AG10803 (cell line): ENCODE measurements at places on chromosomes 1 and 21.

- DNase-seq: no peak
Measured at GRCh38 chr1:108961752-108962486, 1.4 kb downstream of the CLCC1 start.

GRCh38 chr1:234605399-234605982 lies 4.5 kb downstream of the IRF2BP2 start:
- DNase-seq: no peak

DNA sequence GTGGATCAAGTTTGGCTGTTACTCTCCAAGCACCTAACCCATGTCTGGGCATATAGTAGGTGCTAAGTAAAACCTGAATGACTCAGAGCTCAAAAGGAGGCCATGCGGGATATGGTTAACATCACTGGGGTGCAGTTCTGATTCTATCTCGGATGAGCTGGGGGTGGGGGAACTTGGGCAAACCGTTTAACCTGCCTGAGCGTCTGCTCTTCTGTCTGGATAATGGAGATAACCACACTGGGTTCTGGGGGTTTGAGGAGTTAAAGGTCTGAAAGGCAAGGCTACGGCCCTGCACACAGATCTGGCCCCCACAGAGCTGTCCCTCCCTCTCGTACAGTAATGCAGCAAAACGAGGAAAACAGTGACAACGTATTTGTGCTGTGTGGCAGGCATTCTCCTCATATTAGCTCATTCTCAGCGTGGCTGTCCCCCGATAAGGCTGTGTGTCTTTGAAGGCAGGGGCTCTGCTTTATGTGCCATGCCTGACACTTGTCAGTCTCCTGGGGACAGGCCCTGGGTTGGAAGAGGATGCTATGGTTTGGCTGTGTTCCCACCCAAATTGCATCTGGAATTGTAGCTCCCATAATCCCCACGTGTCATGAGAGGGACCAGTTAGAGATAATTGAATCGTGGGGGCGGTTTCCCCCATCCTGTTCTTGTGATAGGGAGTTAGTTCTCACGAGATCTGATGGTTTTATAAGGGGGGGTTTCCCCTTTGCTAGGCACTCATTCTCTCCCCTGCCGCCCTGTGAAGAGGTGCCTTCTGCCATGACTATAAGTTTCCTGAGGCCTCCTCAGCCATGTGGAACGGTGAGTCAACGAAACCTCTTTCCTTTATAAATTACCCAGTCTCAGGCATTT lies 6.8 kb upstream of the ALDH4A1 start:
- DNase-seq: no peak

DNA sequence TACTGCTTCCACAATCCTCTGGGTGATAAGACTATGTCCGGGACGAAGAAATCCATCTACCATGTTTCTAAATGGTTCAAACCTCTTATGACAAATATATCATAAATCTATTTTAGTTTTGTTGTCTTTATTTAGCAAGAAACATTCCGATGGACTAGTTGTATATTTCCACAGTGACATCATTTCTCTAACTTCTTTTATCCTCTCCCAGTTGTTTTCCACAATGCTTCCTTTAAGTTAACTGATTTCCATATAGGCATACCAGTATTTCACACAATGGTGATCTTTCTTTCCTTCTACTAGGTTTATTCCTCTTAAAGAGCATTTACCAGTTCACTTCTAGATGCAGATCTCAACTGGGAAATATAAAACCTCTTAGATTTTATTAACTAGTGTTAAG lies 44.8 kb downstream of the USP1 start:
- no peak for DNase-seq

DNA sequence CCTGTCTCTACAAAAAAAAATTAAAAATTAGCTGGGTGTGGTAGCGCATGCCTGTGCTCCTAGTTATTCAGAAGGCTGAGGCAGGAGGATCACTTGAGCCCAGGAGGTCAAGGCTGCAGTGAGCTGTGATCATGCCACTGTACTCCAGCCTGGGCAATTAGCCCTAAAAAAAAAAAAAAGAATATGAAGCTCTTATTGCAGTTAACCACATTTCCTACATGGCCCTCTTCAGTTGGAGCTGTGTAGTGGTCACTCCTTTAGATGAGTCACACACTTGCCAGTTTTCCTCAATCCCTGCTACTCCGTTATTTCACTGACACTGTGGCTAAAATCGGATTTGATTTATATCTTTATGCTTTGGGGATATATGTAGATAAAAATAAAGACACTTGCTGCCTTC lies 11.8 kb downstream of the NFYC start:
- DNase-seq: peak; percentile 80

- DNase-seq: peak; percentile 81
Measured at GRCh38 chr1:235050911-235051360, 77.7 kb downstream of the TOMM20 start.

GRCh38 chr1:245956225-245956624 lies 550.9 kb downstream of the SMYD3 start:
- DNase-seq: no peak

DNA sequence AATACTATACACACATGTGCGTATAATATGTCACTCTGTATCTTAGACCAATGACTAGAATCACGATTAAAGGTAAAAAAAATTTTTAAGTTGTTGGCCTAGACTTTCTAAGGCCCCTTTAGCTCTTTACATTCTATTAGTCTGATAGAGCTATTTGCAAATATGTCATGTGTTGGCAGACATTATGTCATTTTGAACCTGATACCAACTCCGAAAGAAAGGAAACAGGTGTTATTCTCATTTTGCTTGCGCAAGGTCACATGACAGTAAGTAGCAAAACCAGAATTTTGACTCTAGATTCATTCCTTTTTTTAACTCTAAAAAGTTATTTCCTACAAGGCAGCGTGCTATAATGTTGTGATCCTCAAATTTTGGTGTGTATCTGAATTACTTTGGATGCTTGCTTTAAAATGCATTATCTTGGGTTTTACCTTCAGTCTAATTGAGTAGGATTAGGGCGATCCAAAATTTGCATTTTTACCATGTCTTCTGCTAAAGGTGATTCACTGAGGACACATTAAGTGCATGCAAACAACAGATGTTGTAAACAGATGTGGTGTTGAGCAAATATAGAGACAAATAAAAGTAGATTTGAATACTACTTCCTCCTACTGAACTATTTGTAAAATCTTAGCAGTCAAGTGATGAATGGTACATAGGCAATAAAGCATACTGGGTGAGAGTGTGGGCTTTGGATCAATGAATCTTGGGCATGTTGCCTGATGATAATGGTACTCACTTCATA lies 63.5 kb upstream of the KIAA1614 start:
- DNase-seq: no peak

GRCh38 chr1:103960710-103961109 lies 211.0 kb downstream of the AMY1C start:
- no peak for DNase-seq

GRCh38 chr1:56806804-56807203 lies 12.4 kb downstream of the FYB2 start:
- peak; percentile 59 for DNase-seq

- DNase-seq: no peak
Measured at GRCh38 chr1:234369784-234370183, 3.5 kb upstream of the COA6 start.

- DNase-seq: no peak
Measured at GRCh38 chr1:9699361-9699760, 47.8 kb downstream of the PIK3CD start.

DNA sequence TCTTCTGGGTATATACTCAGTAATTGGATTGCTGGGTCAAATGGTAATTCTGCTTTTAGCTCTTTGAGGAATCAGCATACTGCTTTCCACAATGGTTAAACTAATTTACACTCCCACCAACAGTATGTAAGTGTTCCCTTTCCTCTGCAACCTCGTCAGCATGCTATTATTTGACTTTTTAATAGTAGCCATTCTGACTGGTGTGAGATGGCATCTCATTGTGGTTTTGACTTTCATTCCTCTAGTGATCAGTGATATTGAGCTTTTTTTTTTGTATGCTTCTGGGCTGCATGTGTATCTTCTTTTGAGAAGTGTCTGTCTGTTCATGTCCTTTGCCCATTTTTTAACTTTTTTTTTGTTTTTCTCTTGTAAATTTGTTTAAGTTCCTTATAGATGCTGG lies 279.4 kb downstream of the PTGER3 start:
- peak; percentile 36 for DNase-seq

GRCh38 chr1:211210052-211210451 lies 49.1 kb upstream of the RCOR3 start:
- no peak for DNase-seq

DNA sequence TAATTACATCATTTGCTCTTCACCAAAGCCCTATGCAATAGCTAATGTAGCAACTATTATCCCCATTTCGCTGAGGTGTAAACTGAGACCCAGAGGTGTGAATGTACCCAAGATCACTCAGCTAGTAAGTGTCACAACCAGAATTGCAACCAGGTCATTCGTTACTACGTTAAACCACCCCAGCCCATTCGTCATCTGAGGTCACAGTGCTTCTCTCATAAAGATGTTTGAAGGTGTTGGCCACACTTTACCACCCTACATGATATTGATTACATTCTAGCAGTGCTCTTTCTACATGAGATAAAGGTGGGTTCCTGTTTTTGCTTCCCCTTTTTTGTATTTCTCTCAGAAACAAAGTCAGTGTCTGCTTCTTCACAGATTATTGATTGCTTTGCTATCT lies 195.3 kb downstream of the ZBTB18 start:
- no peak for DNase-seq

DNA sequence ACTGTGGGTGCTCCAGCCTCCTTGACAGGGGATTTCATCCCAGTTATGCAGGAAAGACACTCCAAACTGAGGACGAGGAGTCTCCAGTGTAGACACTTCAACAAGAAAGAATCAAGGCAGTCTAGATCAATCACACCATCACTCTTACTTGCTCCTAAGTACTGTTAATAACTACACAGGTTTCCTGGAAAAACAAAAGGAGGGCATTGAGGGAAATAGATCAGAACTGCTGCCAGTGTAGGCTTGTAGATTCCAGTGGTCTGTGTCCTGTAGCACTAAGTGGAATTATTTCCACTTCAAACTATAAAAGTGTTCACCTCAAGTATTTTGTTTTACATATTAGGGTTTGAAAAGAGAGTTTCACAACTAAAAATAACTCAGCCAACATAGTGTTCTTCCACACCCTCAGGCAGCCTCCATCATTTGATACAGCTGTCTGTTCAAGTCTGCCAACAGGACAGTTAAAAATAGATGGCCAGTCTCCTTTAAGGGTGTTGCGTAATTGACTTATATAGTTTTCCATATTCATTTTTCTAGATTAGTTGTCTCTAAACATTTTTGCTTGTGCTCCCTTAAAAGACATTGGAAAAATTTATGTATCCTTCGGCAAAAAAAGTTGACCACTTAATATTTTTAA lies 32.0 kb upstream of the AGL start:
- DNase-seq: peak; percentile 58

DNA sequence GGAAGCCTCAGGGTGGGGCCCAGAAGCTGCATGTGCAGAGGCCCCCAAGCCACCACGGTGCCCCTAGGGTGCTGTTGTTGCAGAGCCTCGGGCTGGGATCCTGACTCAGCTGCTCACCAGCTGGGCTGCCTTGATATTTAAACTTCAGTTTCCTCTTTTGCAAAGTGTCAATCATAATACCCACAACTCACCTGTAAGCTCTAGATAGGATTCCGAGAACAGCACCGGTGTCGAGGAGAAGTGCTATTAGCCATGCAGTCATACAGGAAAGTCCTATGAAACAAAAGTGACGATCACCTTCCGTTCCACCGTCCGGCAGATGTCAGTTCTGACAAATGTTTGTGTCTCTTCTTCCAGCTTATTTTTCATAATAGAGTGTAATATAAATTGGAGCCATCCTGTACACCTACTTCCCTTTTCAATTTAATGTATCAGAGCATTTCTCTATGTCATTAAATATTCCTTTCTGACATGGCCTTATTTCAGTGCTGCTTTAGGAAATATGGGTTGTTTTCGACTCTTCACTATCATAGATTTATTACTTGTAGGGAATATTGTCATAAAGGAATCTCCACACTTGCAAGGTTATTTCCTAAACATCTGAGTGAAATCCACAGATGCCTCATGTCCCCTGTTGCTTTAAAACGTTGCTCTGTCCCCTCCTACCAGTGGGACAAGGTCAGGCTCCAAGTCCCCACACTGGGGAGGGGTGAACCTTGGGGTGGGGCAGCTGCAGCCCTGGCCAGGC lies 100.8 kb downstream of the SIK1 start:
- no peak for DNase-seq

- DNase-seq: no peak
Measured at GRCh38 chr1:27379564-27380122, 3.5 kb downstream of the CD164L2 start.

DNA sequence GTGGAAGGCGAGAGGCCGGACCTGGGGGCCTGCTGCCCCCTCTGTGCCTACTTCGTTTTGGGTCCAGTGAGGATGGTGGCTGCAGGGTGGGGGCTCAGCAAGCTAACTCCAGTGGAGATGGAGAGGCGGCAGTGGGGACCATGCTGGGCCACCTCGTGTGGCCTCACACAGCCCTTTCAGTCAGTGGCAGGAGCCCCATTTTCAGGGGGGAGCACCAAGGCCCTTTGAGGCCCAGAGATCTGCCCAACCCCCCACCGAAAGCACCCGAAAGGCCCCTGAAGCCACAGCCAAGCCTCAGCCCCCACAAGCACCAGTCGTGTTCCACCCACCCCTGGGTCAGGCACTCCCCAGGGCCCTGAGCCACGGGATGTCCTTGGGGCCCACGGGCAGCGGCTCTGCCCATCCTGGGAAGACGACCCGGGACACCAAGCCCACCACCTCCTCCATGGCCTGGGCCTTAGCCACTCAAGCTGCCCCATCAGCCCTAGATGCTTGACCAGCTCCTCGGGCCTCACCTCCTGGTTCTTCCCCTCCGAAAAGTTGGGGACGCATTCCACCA lies 345 bp downstream of the FTCD start:
- DNase-seq: no peak

DNA sequence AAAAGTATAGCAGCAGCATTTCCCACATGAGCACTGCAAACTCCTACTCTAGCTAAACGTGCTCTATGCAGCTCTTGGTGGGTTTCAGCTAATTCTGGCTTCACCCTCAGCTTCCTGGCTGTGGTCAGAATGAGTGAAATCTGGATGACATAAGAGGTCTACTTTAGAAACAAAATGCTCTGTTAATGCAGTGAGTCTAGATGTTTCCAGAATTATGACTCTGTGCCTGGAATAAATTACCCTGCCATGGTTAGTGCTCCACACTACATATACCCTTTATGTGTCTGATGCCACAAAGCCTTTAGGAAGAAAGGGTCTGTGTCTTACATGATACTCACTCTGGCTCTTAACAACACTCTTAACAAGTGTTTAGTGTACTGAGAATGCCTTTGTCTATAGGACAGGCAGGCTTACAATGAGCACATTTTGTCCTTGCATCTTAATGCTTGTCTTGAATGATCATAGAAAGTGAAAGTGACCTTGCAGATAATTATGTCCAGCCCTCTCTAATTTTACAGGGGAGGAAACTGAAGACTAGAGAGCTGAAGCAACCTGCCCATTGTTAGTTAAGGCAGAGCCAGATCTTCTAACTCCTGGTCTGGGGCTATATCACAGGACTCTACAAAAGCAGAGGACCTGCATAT lies 9.2 kb downstream of the S100A10 start:
- DNase-seq: no peak

- DNase-seq: no peak
Measured at GRCh38 chr1:183887826-183888819, 83.2 kb downstream of the RGL1 start.

DNA sequence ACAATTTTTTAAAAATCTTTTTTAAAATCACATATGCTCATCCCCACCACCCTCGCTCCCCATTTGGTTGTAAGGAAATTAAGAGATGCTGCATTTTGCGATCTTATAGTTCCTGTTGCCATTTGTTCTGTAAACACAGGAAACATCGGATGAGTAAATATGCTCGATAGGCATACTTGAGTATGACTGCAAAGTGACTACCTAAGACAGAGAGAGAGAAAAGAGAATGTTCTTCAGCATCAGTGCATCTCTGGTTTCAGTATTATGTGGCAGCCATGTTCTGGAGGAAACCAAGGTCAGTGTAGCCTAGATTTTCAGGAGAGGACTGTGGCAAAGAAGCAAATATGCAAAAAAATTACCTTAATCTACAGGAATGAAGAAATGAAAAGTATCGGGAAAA lies 265.5 kb upstream of the FMN2 start:
- no peak for DNase-seq
